ENCODE measurements at places on chromosomes 6 and 20.

DNA sequence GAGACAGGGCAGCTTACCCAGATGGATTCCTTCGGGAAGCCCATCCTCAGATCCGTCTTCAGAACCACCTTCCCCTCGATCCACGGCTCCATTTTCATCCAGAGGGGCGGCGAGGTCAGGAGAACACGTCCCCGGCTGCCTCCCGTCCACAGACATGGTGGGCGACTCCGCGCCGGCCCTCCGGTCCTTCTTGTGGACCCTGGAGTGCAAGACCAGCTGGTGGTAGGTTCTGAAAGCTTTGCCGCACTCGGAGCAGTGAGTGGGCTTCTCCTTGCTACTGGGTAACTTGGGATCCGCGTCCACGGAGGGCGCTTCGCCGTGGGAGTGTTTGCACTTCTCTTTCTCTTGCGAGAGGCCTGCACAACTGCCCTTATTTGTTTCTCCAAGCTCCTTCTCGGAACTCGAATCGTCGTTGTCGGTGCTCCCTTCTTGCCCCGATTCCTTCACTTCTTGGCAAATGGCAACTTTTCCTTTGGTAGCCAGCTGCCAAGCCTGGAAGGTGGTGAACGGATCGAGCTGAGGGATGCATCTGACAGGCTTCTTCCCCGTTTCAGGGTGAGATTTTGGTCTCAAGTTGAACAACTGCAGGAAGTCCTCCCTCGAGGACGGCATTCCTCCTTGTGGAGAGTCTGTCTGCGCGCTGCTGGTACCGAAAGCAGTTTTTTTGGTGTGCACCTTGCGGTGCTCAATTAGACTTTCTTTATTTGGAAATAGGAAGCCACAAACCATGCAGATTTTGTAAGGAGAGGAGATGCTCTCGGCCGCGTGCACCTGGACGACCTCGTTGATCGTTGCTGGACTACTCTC lies 12.0 kb downstream of the ZNF217 start:
- no peak for DNase-seq

DNA sequence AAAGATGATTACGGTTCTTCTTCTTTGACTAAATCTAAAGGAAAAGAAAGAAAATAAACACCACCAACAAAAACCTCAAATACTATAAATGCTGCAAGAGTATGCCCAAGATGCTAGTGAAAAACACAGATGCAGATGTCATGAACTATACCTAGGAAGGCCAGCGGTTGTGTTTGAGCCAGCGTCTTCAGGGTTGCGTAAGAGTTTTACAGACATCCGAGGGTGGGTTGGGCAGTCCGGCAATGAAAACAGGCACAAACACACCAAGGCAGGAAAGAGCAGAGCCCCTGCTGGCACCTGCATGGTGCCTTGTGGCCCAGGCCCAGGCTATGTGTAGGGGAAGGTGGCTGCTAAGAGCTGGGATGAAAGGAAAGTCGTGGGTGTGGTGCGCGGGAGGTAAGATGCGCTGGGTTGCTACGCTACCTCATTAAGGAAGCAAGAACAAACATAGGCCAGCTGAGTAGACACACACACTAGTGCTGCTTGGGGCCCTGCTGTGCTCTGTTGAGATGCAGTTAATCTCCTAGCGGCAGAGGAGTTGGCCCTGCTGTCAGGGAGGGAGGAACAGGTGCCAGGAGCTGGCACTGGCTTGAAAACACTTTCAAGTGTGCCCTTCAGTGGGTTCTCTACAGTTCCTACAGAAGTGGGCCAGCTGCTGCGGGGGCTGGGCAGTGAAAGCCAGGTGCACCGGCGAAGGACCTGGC lies 170.2 kb upstream of the PLN start:
- no peak for DNase-seq

DNA sequence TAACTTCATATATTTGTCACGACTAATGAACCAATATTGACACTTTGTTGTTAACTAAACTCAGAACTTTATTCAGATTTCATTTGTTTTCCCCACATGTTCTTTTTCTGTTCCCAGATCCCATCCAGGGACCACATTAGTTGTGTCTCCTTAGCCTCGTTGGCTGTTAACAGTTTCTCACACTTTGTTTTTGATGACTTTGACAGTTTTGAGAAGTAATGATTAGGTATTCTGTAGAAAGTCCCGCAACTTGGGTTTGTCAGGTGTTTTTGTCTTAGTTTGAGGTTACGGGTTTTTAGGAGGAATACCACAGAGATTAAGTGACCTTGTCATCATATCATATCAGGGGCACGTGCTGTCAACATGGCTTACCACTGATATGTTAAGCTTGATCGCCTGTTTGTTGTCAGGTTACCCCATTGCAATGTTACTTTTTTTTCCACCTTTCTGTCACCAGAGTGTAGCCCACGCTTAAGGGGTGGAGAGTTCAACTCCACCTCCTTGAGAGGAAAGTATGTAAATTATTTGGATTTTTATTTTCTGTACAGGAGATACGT lies 32.9 kb downstream of the MAP3K4 start:
- no peak for DNase-seq

DNA sequence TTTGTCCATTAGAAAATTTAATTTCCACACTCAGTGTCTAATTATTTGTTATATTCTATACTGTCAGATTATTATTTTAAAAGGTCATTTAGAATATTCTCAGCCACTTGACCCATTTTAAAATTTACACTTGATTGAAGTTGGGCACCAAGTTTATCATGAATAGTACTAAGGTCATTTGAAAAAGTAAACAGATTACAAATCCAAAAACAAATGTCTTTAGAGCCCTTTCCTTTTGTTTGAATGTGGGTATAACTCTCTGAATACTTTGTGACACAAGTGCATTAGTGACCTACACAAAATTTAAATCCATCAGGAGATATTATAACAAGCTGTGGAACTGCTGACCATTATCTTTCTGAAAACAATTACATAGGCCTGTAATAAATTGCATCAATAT lies 11.3 kb downstream of the HIVEP2 start:
- DNase-seq: no peak
